ENCODE measurements at places on chromosomes 1 and 21.
A peak's percentile ranks its signal among the peaks of the same experiment; 100 is the strongest.

- no peak for DNase-seq
Observed at GRCh38 chr1:244654108-244655038, 1.4 kb downstream of the DESI2 start.

DNA sequence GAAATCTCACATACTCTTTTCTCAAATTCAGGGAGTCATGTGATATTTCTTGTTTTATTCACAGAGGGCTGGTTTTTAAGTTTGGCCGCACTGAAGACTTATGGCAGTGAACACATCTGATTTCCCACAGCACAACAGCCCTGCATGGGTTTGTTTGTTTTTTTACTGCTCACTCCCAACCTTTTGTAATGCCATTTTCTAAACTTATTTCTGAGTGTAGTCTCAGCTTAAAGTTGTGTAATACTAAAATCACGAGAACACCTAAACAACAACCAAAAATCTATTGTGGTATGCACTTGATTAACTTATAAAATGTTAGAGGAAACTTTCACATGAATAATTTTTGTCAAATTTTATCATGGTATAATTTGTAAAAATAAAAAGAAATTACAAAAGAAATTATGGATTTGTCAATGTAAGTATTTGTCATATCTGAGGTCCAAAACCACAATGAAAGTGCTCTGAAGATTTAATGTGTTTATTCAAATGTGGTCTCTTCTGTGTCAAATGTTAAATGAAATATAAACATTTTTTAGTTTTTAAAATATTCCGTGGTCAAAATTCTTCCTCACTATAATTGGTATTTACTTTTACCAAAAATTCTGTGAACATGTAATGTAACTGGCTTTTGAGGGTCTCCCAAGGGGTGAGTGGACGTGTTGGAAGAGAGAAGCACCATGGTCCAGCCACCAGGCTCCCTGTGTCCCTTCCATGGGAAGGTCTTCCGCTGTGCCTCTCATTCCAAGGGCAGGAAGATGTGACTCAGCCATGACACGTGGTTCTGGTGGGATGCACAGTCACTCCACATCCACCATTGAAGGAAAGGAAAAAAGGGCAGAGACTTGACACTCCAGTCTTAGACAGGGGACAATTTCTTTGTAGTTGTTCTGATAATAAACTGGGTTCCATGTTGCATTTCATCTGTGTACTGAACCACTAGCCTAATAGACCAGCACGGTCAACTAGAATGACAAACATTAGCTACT, 22.8 kb downstream of the TMEM50A start:
- no peak for DNase-seq

DNA sequence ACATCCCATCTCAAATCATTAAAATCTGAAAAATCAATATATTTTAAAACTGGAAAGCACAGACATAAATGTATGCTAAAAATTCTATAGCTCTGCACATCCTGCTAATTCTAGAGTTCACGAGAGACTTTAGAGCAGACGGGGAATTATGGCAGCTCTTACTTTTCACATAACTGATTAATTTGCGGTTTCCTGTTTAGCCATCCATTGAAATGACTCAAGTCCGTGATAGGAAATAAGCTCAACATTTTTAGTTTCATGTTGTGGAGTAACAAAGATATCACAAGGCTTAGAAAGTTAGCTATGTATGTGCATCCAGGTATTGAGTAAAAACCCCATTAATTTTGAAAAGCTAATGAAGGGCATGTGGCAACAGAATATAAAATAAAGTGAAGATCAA, 123.2 kb downstream of the SMYD2 start:
- DNase-seq: no peak

- no peak for DNase-seq
Observed at GRCh38 chr1:201156819-201157218, 2.5 kb upstream of the TMEM9 start.

- DNase-seq: no peak
Observed at GRCh38 chr1:210250665-210250997, 18.0 kb downstream of the SERTAD4 start.

DNA sequence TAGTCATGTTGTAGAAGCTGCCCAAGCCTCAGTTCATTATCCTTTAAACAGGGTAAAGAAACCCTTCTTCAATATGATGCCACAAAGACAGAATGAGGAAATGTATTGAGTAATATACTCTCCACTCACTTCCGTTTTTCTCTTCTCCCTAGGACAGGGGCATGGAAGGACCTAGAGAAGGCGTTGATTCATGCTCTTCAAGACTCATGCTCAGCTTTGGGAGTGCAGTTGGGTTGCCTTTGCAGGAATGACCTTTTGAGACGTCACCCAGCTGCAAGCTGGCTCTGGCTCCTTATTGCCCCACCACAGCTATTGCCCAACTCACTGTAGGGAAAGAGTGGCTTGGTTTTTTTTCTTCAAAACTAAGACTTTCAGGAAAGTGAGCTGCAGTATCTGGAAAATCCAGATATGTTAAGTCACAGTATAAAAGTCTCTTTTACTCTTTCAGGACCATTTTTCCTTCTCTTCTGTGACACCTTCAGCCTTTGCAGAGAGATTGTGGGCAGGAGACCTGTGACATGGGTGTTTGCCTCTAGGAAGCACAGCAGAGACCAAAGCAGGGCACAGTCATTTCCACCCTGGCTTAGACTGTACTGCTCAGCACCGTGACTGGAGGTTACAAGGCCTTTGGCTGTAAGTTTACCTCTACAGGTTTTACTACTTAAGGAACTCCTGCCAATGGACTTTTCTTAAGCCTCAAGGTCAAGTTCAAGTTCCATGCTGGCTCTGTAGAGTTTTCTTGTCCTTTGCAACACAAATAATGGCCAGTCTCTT, 39.5 kb downstream of the XCL2 start:
- DNase-seq: no peak

DNA sequence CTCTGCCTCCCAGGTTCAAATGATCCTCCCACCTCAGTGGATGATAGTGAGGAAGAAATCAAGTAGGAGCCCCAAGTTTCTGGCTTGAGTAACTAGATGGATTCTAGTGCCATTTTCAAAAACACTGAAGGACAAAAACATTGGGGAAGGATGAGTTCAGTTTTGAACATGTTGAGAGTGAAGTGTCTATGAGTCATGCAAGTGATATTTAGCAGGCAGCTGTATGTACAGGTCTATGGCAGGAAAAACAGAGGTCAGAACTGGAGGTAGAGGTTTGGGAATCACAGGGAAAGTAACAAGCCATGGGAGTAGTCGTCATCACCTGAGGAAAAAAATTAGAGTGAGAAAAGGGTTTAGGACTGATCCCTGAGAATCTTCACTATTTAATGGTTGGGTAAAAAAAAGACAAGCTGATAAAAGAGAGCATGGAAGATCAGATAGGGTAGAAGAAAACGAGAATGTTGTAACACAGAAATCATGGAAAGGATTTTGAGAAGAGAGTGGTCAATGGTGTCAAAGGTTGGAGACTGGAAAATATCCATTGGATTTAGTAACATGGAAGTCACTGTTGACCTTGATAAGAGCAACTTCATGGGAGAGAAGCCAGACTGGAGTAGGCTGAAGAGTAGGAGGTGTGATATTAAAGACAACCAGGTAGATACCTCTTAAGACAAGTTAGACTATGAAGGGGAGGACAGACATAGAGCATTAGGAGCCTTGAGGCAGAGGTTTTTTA, 53.1 kb downstream of the DIPK1A start:
- DNase-seq: no peak

DNA sequence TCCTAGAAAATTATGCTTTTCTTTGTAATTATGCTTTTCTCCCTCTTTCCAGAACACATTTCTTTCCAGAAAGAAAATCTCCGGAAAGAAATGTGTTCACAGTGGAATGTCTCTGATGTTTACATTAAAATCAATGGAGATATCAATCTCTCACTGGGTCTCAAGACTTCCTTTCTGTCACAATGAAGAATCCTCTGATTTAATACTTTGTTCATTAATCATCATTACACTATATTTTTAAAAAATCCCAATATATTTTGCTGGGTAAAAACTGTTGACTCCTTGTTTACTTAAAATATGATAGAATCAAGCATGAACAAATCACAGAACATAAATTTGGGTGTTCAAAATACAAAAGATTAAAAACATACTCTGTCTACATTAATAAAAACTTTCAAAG, 26.3 kb upstream of the TGFBR3 start:
- no peak for DNase-seq

DNA sequence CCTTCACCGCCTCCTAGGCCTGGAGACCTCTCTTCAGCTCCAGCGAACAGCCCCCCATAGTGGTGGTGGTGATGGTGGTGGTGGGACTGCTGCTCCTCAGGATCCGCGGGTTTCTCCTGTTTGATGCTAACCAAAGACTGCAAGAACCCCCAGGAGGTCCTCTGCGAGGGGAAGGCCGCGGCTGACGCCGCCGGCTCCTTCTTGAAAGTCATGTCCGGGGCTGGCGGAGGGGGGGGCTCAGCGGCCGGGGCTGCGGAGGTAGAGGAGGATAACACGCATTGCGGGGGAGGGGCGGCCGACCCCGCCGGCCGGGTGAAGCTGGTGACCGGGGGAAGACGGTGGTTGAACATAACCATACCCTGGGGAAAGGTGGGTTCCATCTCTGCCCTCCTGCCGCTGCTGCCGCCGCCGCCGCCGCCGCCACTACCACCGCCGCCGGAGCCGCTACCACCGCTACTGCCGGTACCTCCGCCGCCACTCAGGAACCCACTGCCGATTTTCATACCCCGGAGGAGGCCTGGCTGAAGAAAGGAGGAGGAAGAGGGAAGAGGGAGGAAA, 554 bp downstream of the ZNF281 start:
- peak; percentile 26 for DNase-seq

DNA sequence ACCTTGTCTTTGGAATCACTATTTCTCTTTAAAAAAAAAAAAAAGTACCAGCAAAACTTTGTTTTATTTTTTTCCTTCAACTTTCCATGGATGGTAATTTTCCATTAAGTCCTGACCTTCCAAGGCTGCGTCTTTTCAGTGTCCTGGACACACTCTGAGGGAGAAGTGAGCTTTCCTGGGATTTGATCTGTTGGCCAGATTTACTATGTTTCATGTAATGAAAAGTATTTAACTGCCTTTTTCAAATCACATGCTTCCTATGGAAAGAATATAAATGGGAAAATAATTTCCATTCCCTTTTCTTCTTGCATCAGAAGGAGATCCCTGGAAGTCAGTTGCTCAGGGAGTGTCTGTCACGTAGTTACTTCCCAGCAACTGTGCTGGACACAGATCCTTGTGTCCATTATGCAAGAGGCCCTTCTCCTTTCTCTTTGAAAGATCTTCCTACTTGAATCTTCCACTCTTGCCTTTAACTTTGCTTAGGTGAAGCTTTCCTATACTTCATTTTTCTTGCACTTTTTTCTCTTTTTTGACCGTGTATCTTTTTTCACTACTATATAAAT, 59.3 kb downstream of the CENPF start:
- DNase-seq: no peak

GRCh38 chr1:70910013-70910412, 137.6 kb downstream of the PTGER3 start:
- no peak for DNase-seq

- no peak for DNase-seq
Observed at GRCh38 chr1:217462159-217462558, 168.7 kb downstream of the GPATCH2 start.

DNA sequence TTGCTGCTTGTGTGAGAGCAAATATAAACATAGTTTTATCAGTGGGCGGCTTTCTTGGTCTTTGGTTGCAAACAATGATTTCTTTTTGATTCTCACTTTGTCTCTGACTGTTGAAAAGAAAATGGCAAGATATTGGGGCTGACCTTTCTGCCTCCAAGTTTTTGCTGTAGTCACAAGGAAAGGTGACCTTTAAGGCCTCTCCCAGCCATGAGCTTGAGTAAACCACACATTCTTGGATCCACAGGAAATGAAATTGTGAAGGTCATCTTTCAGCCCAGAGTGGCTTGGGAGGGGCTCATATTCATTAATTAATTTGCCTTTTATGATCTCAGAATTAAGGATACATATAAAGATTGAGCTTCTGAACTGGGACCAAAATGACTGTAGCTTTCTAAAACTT, 241.6 kb downstream of the BACH1 start:
- DNase-seq: no peak

DNA sequence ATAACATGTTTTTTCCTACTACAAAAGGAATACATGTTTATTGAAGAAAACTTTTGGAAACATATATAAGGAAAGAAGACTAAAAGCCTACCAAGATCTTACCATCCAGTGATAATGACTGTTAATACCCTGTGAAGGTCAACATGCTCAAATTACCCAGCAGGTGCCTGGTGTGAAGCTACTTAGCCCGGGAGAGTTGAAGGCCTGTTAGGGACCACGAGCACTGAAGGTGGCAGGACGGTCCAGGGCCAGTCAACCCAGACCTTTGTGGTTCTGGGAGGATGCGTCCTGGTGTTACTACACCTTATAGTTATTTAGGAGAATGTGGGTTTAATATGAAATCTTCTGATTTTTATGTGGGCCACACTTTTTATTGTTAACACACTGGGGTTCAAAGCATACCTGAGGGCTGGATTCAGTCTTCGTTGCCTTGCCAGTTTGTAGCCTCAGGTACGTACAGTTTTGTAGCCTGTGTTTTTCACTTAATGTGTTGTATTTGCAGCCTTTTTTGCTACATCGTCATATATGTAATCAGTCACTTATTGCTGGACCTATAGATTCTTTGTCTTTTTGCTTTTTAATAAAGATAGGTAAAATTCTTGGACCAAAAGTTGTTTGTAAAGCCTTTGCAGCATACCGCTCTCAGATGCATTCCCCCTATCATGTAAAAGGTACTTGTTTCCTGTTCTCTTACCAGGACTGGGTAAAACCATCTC, 9.8 kb downstream of the ITSN1 start:
- no peak for DNase-seq

DNA sequence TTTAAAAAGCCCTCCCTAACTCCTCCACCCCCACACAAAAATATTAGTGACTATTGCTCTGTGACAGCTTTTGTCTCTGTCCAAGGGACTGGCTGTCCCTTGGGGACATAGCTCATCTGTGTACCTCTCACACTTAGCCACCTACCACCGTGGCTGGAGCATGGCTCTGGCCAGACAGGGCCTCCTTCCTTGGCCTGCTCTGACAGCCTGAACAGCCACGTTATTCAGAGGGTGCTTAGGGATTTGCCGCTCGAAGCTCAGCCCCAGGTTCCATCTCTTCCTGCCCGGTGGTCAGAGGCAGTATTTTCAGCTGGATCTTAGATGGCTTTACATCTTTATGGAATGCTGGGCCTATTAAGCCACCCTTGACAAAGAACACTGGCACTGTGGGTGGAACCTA, 6.1 kb upstream of the CELSR2 start:
- no peak for DNase-seq

DNA sequence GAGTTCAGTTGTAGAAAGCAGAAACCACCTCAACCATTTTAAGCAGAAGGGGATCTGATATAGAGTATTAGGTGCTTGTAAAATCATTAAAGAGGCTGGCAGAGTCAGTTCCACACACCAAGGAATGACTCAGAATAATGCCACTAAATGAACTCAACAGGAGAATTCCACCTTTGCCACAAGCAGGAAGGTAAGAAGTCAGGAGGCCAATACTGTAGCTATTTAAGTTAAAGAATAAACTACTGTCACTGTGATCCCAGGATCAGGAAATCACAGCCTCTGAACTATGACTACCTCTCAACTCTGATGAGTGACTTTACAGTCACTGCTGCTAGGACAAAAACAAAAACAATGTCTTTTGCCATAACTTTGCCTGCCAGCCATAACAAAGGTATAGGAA, 52.5 kb upstream of the PRMT6 start:
- DNase-seq: no peak

GRCh38 chr1:102586022-102586421, 522.3 kb downstream of the COL11A1 start:
- DNase-seq: no peak

- no peak for DNase-seq
Observed at GRCh38 chr1:83918688-83919285, 80.1 kb downstream of the TTLL7 start.

GRCh38 chr1:208951908-208952307, 631.6 kb upstream of the CAMK1G start:
- DNase-seq: no peak

GRCh38 chr21:26226724-26227123, 56.2 kb upstream of the APP start:
- no peak for DNase-seq
